Activated T-helper 2 cell treated with anti-CD3 and anti-CD28 coated beads, Interferon-gamma antibody, Interleukin-2, Interleukin-4, amounts not matched to agents 10 μg/mL and 5 μg/mL and 100 μg/mL, durations not matched to agents 14 hours and 24 hours and 36 hours (primary cell): ENCODE measurements at places on chromosomes 2 and 18. TPM values are rescaled to one million over a fixed set of nuclear protein-coding genes. Genes with fewer than 3 reads are reported as not detected.

Gene DSEL
- 0.05 TPM in 1 of 2 replicates, not detected in the other for total RNA-seq

Gene TACR1
- total RNA-seq: not detected in 2 replicates

DNA sequence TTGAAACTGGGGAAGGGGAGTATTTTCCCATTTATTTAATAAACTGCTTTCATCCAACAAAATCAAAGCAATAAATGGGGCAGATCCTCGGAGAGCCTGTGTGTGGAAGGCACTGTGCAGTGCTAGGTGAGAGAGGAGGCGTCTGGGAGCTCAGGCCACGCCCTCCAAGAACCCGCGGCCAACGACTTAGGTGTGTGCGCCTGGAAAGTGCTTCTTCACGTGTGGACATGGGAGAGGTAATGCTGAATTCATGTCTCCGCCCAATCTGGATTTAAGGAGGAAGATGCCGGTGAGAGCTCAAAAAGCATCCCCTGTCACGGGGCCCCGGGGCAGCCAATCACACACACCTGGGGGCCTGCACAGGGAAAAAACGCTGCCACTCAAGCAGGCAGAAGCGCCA, 77.4 kb downstream of the HDAC4 start:
- no peak for DNase-seq

- DNase-seq: no peak
These were observed 87.0 kb downstream of the GBX2 start for GRCh38 chr2:236081171-236081570.

- DNase-seq: no peak
These were observed 24.7 kb downstream of the B4GALT6 start for GRCh38 chr18:31659576-31660177.

- DNase-seq: no peak
These were observed 140.1 kb downstream of the ACOXL start for GRCh38 chr2:110872521-110872920.

Gene LRRC30
- not detected in 2 replicates for total RNA-seq

DNA sequence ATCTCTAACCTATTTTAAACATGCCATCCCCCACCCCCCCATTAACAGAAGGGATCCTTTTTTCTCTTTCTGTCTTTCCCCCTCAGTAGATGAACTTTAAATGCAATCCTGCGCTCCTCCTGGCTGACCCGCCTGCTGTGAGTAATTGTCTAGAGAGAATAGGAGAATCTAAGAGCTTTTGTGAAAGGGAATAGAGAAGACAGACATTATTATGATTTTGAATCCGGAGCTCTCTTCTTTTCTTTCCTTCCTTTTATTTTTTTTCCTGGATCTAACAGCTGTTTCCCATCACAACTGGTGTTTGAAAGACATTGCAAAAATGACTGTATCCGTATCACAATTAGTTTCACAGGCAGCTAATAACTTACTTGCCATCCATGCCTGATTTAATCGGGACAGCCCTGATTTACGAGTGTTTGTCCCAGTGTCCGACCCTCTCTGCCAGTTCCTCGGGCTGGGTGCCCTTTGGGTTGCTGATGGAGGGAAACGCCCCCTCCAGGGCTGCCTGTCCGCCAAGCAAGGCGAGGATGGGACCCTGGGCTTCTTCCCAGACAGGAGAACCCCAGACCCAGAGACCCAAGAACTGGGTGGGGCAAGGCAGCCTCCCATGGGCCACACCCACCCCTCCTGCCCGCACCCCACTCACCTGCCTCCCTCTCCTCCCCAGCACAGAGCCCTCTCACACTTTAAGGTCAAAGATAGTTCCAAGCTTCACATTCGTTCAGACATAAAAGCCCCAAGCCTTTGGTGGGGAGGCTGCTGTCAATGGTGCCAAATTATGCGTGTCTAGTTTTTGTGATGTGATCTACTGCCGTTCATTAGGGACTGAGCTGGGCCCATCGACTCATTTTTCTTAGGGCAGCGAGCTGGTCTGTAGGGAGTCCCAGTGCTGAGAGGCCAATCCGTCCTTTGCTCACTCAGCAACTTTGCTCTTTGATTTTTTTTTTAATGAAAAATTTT, 231.7 kb downstream of the ZNF516 start:
- DNase-seq: no peak

Gene LIMS2
- total RNA-seq: 8.2 and 8.8 TPM in 2 replicates

Gene MC5R
- total RNA-seq: not detected in 2 replicates

- no peak for DNase-seq
These were observed 9.6 kb downstream of the MARCHF4 start for GRCh38 chr2:216362730-216363129.

DNA sequence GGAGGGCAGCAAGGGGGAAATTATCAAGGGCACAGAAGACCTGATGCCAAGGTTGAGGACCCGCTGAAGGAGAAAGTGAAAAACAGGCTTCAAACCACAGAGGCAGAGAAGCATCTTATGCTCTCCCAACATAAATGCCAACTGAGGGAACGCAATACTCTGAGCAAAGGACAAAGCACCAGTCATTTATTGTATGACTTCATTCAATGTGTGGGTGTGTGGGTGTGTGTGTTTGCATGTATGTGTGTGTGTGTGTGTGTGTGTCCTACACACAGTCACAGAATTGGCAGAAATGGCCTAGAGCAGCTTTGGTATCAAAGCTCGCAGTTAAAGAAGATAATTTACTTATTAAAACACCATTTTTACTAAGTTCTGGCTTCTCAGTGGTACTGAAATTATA, 51.4 kb downstream of the UXS1 start:
- DNase-seq: no peak

GRCh38 chr2:234436482-234436837, 60.4 kb downstream of the ARL4C start:
- no peak for DNase-seq

GRCh38 chr2:200222791-200223190, 83.7 kb upstream of the SPATS2L start:
- no peak for DNase-seq

Gene DPP4
- 65.8 and 67.0 TPM in 2 replicates for total RNA-seq

DNA sequence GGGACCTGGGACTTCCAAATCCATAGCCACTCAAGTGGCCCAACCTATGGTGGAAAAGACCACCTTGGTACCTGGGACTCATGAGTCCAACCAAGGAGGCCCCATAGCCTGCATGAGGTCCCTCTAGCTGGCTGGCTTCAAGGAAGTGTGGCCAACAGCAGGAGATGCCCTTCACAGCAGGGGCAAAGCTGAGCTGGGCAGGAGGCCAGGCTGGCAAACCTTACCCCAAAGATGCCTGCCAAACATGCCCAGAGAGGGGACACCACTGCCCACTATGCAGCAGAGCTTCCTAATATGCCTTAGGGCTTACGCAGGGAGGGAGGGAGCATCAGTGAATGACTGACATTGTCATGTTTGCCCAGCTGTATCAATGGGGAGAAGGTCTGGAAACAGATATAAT, 188.0 kb upstream of the GLI2 start:
- DNase-seq: no peak

DNA sequence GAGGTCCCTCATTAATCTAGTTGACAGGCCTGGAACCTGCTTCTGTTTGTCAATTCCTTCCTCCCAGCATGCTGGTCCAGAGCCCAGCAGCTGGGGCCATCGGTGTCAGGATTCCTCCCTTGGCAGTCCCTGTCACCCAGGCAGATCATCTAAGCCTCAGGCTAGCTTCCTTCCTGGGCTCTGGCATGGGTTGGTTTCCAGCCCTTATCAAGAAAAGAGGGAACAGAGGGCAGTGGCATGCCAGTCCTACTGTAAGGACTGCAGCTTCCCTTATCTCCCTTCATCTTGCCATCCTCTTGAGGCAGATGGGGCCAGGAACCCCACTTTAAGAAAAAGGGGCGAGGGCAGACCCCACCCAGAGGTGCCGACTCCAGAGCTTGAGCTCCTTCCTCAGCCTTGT, 10.9 kb upstream of the KCNK3 start:
- no peak for DNase-seq

- no peak for DNase-seq
These were observed 104.1 kb upstream of the FZD5 start for GRCh38 chr2:207873794-207874193.

GRCh38 chr18:75167137-75167536, 41.8 kb downstream of the PTGR3 start:
- DNase-seq: no peak

- DNase-seq: no peak
These were observed 32.2 kb downstream of the GPR39 start for GRCh38 chr2:132448771-132449170.

Gene ARHGEF4
- 0.11 and 0.30 TPM in 2 replicates for total RNA-seq

- DNase-seq: no peak
These were observed 130.1 kb upstream of the PIEZO2 start for GRCh38 chr18:11279461-11279860.

- no peak for DNase-seq
These were observed 792.2 kb downstream of the EPHA4 start for GRCh38 chr2:220779931-220780330.

- DNase-seq: no peak
These were observed 139.6 kb upstream of the RAB12 start for GRCh38 chr18:8469544-8470130.

Gene CRYBA2
- total RNA-seq: not detected in 2 replicates

Gene ADGRF3
- 1.6 and 3.1 TPM in 2 replicates for total RNA-seq
